ENCODE measurements at places on chromosomes 13 and 19.

DNA sequence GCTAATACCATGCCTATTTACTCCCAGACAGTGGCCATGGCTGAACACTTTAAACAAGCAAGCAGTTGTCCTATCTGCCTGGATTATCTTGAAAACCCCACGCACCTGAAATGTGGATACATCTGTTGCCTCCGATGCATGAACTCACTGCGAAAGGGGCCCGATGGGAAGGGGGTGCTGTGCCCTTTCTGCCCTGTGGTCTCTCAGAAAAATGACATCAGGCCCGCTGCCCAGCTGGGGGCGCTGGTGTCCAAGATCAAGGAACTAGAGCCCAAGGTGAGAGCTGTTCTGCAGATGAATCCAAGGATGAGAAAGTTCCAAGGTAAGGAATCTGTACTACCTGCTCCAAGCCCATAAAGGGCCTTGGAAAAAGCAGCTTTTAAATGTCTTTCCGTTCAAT is 8.6 kb downstream of the RFPL4AL1 start:
- no peak for DNase-seq

DNA sequence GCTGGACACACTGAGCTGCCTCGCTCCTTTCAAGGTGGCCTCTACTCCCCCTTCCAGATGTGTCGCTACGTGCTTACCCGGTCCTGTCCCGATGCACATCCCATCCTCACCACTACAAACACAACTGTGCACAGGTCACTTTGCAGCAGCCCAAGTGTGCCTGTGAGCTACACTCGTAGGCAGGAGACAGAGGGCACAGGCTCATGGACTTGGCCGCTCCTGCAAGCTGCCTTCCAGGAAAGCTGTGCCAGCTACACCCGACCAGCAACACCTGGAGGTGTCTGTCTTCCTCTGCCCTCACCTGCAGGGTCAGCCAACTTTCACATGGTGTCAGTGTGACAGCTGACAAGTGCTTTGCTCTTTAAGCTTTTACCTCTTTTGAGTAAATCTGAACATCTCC is 15.4 kb downstream of the CARS2 start:
- no peak for DNase-seq

DNA sequence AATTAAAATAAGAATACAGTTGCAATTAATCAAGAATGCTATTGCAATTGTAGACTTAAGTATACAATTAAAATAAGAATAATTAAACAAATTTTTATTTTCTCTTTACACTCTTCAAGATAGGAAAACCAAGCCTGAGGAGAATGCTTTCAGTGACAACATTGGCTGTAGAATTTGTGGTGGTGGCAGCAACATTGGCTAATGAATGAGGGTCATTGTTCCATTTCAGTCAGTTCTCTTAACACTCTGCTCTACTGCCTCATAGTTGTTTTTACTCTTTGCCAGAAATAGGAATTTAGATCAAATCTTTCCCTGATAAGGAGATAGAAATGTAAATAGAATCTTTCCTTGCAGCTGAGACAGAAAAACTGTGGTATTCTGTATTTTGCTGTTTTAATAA is 391.6 kb downstream of the PCDH20 start:
- DNase-seq: no peak

DNA sequence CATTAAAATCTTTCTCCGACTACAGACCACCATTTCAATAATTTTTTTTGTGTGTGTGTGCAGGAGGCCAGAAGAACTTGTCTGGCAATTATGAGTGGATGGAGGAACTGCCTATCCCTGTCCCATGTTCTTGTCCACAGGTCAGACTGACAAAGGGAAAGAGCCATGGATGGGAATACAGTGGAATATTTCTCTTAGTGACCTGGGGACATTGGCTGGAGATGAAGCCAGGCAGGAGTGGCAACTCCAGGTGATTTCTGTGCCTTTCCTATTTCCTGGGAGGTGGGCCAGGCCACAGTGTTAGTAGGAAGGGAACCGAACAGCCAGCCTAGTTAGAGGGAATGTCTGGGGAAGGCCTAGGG is 3.7 kb downstream of the PSG9 start:
- DNase-seq: no peak

- DNase-seq: no peak
These were observed 102.0 kb downstream of the STARD13 start for GRCh38 chr13:33183431-33184111.

GRCh38 chr13:84358601-84359000 is 476.3 kb upstream of the SLITRK1 start:
- no peak for DNase-seq

DNA sequence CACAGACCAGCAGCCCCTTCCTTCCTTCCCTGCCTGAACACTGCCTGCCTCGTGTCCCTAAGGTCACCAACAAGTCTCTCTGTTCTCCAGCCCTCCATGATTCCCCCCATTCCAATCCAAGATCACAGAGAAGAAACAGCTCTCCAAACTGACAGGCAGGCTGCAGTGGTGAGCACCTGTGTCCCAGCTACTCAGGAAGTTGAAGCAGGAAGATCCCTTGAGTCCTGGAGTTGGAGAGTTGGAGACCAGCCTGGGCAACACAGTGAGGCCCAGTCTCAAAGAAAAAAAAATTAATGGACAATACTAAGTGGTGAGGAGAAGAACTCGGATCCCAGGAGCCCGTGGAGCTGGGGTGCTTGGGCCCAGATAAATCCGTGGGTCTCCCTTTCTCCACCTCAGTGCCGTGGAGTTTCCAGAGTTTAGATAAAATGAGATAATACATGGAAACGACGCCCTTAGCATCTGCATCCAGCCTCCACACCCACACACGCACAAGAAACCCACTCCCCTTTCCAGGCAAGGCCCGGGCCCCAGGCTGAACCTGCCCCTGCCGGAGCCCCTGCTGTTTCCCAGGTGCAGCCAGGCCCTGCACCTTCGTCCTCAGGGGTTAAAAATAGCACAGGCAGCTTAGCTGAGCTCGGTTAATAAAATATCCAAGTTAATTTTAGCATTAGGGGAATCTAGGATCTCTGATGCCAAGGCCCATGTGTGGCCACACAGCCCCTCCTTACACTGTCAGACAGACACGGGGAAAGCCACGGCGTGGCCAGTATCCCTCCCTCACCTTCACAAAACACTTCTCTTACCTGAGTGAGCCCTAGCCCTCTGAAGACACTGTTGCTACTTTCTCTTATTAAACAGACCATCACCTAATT is 4.7 kb downstream of the RASA3 start:
- no peak for DNase-seq

DNA sequence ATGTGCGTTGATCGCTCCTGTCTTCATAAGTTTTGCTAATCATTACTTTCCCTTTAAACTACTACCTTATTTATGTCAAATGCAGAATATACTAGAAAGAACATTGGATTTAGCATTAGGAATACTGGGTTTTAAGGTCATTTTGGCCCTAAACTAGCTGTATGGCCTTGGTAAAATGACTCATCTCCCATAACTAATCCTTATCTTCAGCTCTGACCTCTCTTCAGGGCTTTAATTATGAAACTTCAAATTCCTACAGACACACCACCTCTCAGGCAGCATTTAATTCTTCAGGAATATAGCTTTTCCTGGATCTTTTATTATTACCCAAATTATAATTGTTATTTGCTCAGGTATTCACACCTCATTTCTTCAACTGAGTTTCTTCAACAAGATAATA is 121.2 kb downstream of the STARD13 start:
- no peak for DNase-seq

DNA sequence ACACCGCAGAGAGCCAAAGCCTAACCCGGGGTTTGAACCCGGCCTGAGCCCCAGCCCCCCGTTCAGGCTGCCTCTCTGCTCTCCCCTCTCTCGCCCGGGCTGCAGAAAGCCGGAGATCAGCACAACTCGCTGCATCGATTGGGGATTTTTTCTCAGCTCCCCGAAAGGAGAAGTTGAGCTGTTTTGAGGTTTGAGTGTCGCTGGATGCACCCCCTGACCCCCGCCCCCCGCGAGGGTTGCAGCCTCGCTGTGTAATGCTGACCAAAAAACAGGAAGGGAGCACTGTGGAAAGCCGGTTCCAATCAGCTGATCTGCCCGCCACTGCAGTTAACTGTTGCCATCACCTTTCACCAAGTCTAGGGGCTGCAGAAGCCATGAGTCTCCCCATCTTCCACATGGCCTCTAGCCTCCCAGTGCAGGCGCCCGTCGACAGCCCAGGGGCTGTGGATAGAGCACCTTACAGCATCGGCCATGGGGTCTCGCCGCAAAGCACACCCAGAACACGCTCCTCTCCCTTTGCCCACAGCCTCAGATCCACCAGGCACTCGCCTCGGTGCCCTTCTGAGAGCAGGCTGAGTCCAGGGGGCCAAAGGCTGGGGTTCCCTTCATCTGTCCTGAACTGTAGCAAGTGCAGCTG is 34.5 kb downstream of the MYO9B start:
- no peak for DNase-seq

DNA sequence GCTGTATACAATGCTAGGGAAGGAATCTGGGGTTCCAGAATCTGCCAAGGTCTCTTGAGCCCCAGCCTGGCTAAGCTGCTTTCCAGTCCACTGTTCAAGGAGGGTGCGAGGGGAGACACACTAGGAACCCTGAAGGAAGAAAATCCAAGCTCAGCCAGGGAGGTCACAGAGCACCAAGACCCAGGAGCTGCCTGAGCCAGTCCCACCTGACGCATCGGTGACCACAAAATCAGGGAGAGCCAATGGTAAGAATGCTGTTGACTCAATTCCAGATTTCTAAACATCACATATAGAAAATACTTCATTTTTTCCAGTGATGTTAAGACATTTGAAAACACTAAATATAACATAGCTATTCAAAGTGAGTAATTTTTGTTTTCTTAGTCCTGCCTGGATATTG is 50.1 kb downstream of the CEP89 start:
- DNase-seq: no peak

DNA sequence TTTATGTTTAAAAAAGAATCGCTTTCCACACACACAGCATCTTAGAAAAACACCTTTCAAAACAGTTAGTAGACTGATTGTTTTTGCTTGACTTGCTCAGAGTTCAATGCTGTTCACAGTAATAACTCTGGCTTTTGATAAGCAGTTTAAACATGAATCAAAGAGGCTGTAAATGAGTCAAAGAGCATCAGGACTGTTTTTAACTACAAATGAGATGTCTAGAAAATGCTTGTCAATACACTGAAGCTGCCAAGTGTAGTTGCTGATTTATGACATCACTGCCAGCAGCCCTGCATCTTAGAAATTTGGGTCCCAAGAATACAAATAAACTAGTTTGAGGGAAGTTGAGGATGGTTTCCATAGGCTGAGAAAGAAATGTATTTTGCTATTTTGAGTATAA is 2057.1 kb upstream of the PCDH20 start:
- no peak for DNase-seq

DNA sequence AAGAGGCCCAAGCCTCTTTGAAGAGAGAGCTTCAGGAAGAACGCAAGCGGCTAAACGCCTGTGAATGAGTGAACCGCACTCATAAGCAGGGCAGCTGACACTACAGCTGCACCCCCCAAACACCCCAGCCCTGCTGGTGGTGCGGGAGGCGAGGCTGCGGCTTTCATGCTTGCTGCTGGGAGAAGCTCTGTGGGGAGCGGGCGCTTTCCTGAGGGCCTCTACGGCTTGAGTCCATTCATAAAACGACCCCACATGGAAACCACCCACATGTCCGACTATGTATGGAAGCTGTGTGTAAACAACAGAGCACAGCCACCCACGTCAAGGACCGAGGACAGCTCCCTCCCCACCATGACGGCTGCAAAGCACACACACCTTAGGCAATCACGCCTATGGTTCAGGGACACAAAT is 5.5 kb downstream of the AP3D1 start:
- no peak for DNase-seq

GRCh38 chr19:48553676-48554384 is 1.9 kb downstream of the SULT2B1 start:
- DNase-seq: no peak

GRCh38 chr19:10305139-10305806 is 4.3 kb downstream of the ZGLP1 start:
- DNase-seq: no peak

DNA sequence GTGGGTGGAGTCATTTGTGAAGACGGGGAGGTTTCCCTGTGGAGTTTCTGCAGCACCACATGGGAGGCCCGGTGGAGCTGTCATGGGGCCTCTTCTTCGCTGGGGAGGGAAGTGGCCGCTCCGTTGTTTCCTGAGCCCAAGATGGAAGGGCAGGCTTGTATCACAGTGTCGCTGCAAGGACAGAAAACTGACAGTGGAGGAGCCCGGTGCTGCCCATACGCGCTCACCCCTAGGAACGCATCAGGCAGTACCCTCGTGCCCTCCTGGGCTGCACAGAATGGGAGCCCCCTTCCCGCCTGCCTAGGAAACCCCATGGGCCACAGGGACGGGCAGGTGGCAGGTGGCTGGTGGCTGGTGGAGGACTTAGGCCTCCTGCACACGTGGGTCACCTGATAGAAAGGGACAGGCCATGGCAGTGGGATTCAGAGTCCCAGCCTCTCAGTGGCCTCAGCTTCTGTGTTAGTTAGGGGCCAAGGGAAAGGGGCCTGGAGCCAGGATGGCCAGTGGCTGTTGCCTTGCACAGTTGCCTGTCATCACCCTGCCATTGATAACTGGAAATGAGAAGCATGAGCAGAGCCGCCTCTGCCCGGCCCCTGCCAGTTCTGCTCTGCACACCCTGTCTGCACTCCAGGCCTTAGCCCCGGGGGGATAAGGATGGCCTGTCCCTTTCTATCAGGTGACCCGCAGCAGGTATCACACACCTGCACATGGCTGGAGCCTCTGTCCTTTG is 7.6 kb downstream of the COL4A2 start:
- no peak for DNase-seq

GRCh38 chr19:2653710-2654707 is 48.5 kb downstream of the GNG7 start:
- DNase-seq: no peak

DNA sequence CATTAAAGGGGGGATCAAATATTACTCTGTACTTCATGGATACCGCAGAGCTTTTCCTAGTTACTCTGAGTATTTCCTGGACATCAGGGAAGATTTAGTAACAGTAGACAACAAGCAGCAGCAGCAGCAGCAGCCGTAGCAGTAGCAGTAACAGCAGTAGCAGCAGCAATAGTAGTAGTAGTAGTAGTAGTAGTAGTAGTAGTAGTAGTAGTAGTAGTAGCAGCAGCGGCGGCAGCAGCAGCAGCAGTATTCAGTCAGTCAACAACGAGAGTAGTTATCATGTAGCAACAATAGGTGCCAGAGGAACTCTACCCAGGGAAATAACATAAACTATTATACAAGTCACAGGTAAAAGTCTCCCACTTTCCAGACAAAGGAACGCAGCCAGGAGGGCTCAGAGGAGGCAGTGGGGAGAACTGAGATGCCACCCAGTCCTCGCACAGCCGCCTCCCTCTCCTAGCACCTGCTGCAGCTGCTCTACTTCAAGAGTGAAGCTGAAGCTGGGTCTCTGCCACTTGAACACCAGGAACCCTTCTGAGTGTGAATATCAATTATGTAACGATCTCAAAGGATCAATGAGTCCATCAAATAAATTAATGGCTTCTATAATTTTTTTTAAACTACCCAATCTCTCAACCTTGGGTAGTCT is 1.3 kb upstream of the DOCK9 start:
- DNase-seq: no peak

DNA sequence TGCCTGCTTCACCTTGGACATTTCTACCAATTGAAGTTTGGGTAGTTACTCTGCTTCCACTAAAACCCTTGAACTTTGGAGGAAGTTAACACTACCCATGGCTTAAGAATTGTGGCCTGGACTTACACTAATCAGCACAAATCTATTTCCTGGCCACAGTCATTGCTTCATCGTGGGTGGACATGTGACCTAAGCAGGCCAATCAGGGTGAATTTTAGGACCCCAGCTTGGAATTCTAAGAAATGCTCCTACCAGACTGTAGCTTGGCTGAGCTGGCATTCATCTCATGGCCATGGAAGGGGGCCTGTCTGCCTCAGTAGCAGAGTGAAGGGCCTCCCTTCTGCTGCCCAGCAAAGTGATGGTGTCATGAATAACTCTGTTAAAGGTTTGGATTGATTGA is 58.3 kb upstream of the SLC15A1 start:
- DNase-seq: no peak
